ENCODE measurements at places on chromosomes 16 and 17. TPM values are rescaled to one million over a fixed set of nuclear protein-coding genes. Genes with fewer than 3 reads are reported as not detected.

Gene RSKR
- 19.6 TPM for total RNA-seq

DNA sequence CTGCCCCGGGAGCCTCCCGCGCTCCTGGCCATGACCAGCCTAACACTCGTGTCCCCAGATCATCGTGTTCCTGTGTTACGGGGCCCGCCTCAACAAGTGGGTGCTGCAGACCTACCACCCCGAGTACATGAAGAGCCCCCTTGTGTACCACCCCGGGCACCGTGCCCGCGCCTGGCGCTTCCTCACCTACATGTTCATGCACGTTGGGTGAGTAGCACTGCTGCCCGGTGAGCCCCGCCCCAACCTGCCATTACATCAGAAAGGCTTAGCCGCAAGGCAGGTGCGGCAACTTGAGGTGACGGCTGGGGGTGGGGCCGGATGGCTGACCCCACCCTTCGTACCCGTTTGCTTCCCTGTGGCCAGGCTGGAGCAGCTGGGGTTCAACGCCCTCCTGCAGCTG lies 1.4 kb downstream of the RHBDL1 start:
- no peak overlapping the region for H3K27ac ChIP-seq
- H3K4me3 ChIP-seq: no peak overlapping the region
- H3K4me1 ChIP-seq: no peaks in the 10 kb centered on the region
- no peak for DNase-seq
- H3K36me3 ChIP-seq: no peaks in the 10 kb centered on the region
- H3K27me3 ChIP-seq: no peaks in the 10 kb centered on the region

GRCh38 chr17:35291802-35292201 lies 48.9 kb downstream of the SLFN5 start:
- H3K4me1 ChIP-seq: no peaks in the 10 kb centered on the region
- H3K36me3 ChIP-seq: no peaks in the 10 kb centered on the region
- no peak overlapping the region for H3K27ac ChIP-seq
- H3K4me3 ChIP-seq: no peak overlapping the region
- no peaks in the 10 kb centered on the region for H3K27me3 ChIP-seq

Gene SPNS1
- total RNA-seq: 29.1 TPM

- H3K27ac ChIP-seq: peak overlapping the region; percentile 76
- H3K4me1 ChIP-seq: peaks cover 13% of the 10 kb centered on the region
- H3K36me3 ChIP-seq: no peaks in the 10 kb centered on the region
Observed at GRCh38 chr17:45302649-45303173, 14.1 kb downstream of the MAP3K14 start.

Gene GPR139
- not detected for total RNA-seq

Gene GPATCH8
- 73.6 TPM for total RNA-seq

Gene PNMT
- total RNA-seq: not detected

- no peak for DNase-seq
- no peak within 1 kb of the TSS for H3K27ac ChIP-seq
- H3K4me3 ChIP-seq: no peak within 1 kb of the TSS
- no peaks in the 10 kb centered on the region for H3K4me1 ChIP-seq
- H3K27me3 ChIP-seq: peaks cover 23% of the 10 kb centered on the region
Observed at GRCh38 chr16:62036101-62036801, at the start of gene CDH8. Gene CDH8 (minus strand): TSS chr16:62036438. CDS start chr16:62021403, 15,035 bp downstream.

GRCh38 chr17:8928347-8928746 lies 37.2 kb downstream of the PIK3R5 start:
- no peaks in the 10 kb centered on the region for H3K4me1 ChIP-seq
- no peak for DNase-seq

Gene LRRC46
- total RNA-seq: 0.14 TPM

- H3K27me3 ChIP-seq: no peaks in the 10 kb centered on the region
- DNase-seq: no peak
- no peak overlapping the region for H3K4me3 ChIP-seq
- H3K27ac ChIP-seq: no peak overlapping the region
- H3K4me1 ChIP-seq: no peaks in the 10 kb centered on the region
Observed at GRCh38 chr17:40515491-40516041, 14.1 kb upstream of the TNS4 start.

DNA sequence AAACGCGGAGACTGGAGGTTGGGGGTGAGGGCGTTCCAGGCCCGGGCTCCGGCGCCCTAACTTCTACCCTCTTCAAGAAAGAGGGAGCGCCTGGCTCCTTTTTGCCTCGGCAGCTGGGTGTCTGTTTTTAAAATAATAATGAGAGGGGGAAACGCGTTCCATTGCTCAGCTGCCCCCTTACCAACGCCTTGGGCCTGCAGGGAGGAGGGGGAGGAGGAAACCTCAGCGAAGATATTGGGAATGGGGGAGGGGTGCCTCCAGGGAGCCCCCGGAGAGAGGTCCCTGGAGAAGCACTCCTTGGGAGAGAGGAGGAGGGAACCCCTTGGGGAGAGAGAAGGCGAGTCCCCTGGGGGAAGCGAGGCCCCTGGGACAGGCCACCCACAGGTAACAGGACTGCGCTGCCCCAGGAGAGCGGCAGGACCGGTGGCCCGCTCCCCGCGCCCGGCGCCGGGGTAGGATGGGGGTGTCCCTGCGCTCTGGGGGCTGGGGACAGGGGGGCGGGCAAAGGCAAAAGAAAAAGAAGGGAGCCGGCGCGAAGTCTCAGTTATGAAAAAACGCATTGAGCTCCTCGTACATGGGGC lies 2.7 kb downstream of the NEUROD2 start:
- DNase-seq: no peak
- H3K36me3 ChIP-seq: no peaks in the 10 kb centered on the region
- no peak overlapping the region for H3K4me3 ChIP-seq
- H3K4me1 ChIP-seq: peaks cover 19% of the 10 kb centered on the region

Gene PRAC2
- not detected for total RNA-seq

- H3K27me3 ChIP-seq: peaks cover 7% of the 10 kb centered on the region
- DNase-seq: no peak
- H3K4me1 ChIP-seq: no peaks in the 10 kb centered on the region
Observed at GRCh38 chr17:60134396-60135150, 15.2 kb upstream of the CA4 start.

GRCh38 chr17:43416998-43417890 lies 18.5 kb downstream of the ARL4D start:
- peak overlapping the region; percentile 78 for H3K27ac ChIP-seq
- H3K4me3 ChIP-seq: no peak overlapping the region
- H3K27me3 ChIP-seq: no peaks in the 10 kb centered on the region
- DNase-seq: peak; percentile 87

DNA sequence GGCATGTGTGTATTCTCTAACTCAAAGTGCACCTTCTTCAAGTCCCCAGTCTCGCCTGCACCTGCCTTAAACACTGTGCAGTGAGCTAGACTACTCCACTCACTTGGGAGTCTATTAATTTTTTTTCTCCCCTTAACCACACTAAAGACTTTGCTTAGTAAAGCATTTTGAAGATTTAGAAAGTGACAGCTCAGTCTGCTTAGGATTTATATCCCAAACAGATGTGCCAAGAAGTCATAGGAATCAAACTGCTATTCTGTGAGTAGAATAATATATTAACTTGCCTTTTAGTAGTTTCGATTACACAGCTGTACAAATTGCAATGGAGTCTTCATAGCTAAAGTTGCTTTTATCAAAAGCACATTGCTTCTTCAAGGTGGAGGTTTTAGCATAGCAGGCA lies 47.2 kb upstream of the MED13 start:
- DNase-seq: no peak
- H3K4me3 ChIP-seq: no peak overlapping the region
- no peak overlapping the region for H3K27ac ChIP-seq
- H3K27me3 ChIP-seq: no peaks in the 10 kb centered on the region
- H3K4me1 ChIP-seq: no peaks in the 10 kb centered on the region

- no peak overlapping the region for H3K27ac ChIP-seq
- DNase-seq: no peak
Observed at GRCh38 chr16:85297881-85298280, 185.6 kb upstream of the CIBAR2 start.

Gene HIC1
- 63.6 TPM for total RNA-seq

DNA sequence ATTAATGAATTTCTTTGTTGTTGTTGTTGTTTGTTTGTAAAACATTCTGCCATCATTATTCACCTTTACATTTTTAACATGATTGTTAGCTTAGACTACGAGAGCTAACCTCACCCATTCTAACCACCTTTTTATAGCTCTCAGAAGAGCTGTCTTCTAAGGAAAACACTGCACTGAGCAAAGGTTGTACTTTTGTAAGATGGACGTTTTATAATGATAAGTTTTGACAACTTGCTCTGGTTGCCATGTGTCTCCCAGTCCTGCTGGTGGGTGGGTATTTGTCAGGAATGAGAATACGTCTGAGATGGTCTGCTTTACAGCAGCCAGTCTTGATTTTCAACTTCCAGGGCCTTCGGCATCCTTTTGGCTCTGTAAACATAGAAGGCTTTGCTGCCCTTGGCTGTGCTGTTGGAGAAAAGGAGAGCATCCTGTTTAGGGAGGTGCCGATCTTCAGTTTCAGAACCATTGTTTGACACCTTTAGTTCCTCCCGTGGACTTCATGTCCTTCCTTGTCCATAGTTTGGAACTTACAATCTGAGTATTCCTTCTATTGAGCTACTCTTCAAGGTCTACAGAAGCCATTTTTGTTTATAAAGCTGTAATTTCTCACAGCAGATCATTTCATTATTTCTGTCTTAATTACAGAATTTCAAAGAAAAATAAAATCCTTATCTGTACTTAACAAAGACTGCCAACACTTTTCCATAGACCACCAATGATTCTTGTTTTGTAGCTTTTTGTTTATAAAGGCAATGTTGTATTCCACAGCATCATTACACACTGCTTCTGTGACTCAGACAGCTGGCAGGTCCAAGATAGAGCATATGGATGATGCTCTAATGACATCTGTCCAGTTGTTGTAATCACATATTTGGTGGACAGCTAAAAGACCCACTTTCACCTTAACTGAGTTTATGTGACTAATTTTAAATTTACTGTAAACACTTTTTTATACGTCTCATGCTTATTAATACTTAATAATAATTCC lies 270.1 kb upstream of the TBX2 start:
- no peak for DNase-seq
- H3K27me3 ChIP-seq: no peaks in the 10 kb centered on the region
- no peaks in the 10 kb centered on the region for H3K36me3 ChIP-seq

DNA sequence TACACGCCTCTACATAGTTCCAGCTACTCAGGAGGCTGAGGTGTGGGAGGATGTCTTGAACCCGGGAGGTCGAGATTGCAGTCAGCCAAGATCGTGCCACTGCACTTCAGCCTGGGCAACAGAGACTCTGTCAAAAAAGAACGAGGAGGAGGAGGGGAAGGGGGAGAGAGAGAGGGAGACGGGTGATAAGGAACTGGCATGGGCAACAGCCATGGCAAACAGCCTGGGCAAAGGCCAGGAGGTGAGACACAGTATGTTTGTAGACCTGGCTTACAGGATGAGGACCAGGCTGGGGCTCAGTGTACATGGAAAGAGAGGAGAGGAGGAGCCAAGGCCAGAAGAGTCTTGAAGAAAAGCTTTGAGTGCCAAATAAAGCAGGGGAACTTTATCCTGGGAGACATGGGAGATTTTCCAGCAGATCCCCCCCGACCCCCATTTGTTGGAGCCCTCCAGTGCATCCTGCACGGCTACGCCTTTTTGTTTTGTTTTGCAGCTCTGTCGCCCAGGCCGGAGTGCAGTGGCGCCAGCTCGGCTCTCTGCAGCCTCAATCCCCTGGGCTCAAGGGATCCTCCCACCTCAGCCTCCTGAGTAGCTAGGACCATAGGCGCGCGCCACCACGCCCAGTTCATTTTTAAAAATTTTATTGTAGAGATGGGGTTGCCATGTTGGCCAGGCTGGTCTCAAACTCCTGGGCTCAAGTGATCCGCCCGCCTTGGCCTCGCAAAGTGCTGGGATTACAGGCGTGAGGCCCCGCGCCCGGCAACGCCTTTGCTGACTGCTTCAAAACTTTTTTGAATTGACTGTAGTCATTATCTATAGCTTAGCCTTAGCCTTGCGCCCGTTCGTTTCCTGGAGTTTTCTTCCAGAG lies 1.3 kb upstream of the ALKBH5 start:
- peak; percentile 57 for DNase-seq
- peaks cover 10% of the 10 kb centered on the region for H3K4me1 ChIP-seq
- H3K27me3 ChIP-seq: no peaks in the 10 kb centered on the region
- H3K4me3 ChIP-seq: peak overlapping the region; percentile 90

DNA sequence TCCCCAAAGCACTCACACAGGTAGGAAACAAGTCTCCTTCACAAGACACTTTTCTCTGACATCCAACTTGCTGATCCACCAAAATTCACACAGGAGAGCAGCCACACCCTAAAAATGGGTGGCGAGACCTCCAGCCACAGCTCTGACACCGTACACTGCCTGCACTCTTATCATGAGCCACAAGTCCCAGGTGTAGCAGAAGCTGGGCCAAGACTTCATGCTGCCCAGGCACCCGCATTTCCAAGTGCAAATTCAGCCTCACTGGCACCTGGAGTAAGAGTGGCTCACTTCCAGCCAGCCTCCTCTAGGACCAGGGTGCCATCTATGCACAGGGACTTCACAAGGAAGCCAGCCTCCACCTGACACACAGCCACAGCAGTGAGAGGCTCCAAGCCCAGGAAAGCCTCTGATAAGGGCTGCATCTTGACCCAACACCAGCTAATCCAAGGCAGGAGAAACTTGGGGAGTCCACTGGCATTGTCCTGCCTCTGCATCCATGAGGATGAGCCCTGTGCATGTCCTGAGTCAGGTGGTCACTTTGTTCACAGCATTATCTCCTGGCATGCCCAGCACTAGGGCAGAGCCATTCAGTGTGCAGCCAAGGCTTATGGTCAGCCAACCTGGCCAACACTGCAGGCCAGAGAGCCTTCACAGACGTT lies 2.6 kb upstream of the ZNF768 start:
- DNase-seq: no peak
- H3K27ac ChIP-seq: peak overlapping the region; percentile 17
- H3K36me3 ChIP-seq: no peaks in the 10 kb centered on the region
- H3K4me3 ChIP-seq: no peak overlapping the region

GRCh38 chr16:83912519-83913244 lies 13.8 kb downstream of the MLYCD start:
- no peak overlapping the region for H3K27ac ChIP-seq
- H3K4me3 ChIP-seq: no peak overlapping the region
- no peaks in the 10 kb centered on the region for H3K36me3 ChIP-seq
- no peaks in the 10 kb centered on the region for H3K4me1 ChIP-seq
- DNase-seq: no peak

Gene NOL3
- 29.7 TPM for total RNA-seq

DNA sequence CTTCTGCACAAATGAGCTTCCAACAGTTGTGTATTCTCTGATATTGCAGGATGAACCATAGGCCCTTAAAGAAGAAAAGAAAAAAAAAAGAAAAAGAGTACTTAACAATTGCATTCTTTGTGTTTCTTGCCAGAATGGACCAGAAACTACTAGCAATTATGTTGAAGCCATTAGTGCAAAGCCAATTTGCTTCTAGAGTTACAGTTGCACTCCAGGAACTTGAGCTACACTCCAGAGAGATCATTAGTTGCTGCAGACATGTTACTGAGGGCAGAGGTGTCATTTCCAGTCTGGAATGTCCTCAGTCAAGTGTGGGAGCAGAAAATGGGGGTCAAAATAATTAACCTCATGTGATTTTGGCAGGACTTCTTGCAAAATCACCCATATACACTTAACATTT lies 85.6 kb upstream of the CCL2 start:
- H3K27ac ChIP-seq: no peak overlapping the region
- H3K4me1 ChIP-seq: no peaks in the 10 kb centered on the region
- H3K27me3 ChIP-seq: no peaks in the 10 kb centered on the region

Gene NETO2
- total RNA-seq: 14.3 TPM

- no peak overlapping the region for H3K4me3 ChIP-seq
- no peak for DNase-seq
- no peak overlapping the region for H3K27ac ChIP-seq
- H3K36me3 ChIP-seq: no peaks in the 10 kb centered on the region
- H3K4me1 ChIP-seq: no peaks in the 10 kb centered on the region
- no peaks in the 10 kb centered on the region for H3K27me3 ChIP-seq
Observed at GRCh38 chr17:55435408-55435807, 13.8 kb upstream of the MMD start.

Measured in uterus (tissue), 4 donors.